ENCODE measurements at places on chromosomes 1 and 21.

DNA sequence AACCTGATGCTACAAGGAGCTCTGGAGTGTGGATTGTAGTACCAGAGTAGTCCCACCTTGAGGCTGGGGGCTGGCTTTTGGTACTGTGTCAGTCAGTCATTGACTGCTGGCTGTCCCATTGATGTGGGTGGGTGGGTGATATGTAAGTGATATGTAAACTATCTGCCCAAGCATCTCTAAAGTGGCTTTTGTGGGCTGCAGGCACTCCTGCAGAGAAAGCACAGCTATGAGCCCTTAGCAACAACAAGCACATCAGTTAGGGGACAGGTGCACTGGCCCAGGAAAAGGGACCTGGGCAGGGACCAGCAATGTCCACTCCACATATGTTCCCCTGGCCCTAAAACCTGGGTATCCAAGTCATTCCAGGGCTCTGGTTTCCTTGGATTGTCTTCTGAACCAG is 109.9 kb downstream of the TAS1R2 start:
- DNase-seq: no peak

DNA sequence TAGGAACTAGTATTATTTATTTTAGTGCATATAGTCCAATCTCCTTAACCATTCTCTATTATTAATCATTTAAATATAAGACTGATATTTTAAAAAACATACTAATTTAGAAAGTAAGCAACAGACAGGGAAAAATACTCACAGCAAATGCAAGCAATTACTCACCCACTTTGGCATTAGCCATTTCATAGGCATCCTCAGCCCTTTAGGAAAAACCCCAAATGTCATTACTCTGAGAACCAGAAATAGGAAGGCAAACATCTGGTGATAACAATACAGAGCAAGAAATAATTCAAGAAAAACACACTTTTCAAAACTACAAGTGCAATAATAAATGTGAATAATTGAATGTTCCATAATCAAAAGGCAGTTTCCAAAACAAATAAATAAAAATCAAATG is 545.1 kb downstream of the PLPP3 start:
- DNase-seq: no peak

GRCh38 chr1:36384542-36385409 is 948 bp downstream of the STK40 start:
- DNase-seq: peak; percentile 72

DNA sequence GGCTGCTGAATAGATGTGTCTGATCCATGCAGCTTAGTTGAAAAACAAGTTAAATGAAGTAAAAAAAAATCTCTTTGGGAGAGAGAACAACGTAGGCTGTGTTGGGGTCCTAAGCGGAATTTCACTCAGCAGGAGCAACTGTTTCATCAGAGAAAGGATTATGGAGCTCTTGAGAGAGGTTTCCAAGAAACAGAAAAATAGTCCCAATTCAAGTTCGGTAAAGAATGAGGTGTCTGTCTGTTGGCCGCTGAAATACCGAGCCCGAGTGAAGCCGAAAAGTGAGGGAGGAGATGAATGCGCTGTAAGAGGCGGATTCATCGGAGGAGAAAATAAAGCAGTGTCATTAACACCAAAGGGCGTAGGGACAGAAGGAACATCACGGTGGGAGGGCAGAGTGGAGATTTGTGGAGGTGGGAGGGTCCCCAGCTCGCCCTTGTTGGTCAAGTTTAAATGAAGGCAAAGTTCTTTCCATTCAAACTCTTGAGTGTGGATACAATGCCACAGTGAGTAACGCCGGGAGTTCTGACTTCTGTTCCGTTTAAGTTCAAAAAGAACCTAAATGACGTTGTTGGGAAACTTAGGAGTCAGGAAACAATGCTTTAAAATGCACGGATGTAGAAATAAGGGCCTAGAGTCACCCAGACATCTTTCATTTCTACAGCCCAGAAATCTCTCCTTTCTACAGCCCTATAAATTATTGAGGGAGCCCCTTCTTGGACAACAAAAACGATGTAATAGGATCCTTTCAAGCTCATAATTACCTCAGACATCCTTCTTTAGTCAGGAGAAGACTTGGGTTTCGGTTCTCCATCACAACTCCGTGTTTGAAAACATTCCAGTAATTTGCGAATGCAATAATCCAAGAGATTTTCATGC is 15.6 kb upstream of the SLC45A1 start:
- no peak for DNase-seq

DNA sequence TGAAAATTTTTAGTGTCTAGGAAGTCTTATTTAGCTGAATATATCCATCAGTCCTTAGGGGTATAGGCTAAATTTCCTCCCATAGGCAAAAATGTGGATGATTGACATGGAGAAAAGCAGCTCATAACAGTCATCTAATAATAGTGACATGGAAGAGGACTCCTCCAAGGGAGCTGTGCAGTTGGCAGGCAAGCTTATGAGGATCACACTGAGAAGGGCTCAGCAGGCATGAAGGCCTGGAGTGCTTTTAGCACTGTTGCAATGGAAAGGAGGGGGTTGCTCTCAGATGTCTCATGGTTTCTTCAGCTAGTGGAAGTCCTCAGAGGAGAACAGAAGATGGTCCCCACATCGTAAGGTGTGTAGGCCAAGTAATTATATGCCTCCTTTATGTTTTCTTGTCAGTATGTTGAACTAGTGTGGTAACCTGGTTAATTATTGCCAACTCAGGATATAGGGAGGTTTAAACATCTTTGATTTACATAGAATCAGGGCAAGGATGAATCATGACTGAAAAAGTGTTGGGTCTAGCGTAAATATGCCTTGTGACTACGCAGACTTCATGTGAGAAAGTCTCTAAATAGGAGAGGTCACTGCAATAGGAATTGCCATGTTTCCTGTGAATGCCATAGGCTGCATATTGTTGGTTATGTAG is 18.9 kb downstream of the VN1R5 start:
- no peak for DNase-seq

- DNase-seq: no peak
These were observed 35.3 kb downstream of the PACC1 start for GRCh38 chr1:212379366-212379765.

GRCh38 chr1:212013672-212014071 is 21.7 kb downstream of the INTS7 start:
- no peak for DNase-seq

GRCh38 chr1:111604931-111605330 is 14.7 kb upstream of the RAP1A start:
- DNase-seq: no peak

- DNase-seq: no peak
These were observed 42.3 kb downstream of the PAFAH2 start for GRCh38 chr1:25955553-25955952.

DNA sequence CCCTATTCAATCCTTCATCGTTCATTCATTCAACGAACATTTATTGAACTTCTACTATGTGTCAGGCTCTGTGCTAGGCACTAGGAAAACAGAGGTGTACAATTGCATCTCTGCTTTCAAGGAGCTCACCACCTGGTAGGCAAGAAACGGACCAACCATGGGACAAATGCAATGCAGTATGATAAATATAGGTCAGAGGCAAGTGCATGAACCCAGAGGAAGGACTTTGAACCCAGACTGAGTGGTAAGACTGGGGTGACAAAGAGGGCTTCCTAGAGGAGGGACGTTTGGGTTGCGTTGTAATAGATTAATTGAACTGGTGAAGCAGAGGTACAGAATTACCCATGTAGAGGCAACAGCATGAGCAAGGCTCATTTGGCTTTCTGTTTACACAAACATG is 16.4 kb downstream of the CD2 start:
- no peak for DNase-seq

DNA sequence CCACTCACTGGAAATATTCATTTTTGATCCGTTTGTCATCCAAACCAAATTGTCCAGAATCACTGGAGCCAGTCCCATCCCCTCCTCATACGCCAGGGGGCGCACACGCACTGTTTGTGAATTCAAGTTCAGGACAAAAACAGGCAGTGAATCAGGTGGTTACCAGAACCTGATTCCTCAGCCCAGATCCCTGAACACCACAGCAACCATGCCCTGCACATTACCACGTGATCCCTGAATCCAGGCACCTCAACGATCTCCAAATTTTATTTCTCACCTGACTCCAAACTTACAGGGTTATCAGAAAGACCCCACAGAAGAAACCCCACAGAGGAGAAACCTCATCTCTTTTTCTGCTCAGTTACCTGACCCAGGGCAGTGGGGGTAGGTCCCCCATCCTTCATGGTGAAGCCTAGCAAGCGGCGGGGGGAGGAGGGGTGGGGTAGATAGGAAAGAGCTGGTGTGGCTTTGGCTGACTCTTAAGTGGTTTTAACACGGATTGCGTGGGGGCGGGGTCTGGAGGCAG is 1.4 kb upstream of the PTPRF start:
- peak; percentile 89 for DNase-seq

DNA sequence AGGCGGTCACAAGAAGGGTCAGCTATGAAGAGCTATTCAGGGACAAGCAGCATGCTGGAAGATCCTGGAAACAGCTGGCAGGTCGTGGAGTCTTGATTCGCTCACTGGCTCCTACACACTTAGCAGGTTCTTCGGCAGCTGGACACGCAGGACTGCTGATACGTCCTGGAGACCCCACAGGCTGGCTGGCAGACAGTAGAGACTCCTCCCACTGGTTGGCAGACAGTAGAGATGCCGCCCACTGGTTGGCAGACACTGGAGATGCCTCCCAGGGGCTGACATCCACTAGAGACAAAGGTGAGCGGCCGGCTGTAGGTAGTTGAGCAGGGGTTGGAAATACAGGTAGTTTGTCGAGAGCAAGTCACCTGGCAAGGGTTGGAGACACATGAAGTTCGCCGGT is 466 bp downstream of the KRTAP11-1 start:
- DNase-seq: no peak
